ENCODE measurements at places on chromosomes 11 and 22.
A peak's percentile ranks its signal among the peaks of the same experiment; 100 is the strongest.

- no peak for DNase-seq
Measured at GRCh38 chr22:30876915-30877553, 91.5 kb downstream of the MORC2 start.

GRCh38 chr11:132911186-132911585 is 621.1 kb downstream of the OPCML start:
- no peak for DNase-seq

DNA sequence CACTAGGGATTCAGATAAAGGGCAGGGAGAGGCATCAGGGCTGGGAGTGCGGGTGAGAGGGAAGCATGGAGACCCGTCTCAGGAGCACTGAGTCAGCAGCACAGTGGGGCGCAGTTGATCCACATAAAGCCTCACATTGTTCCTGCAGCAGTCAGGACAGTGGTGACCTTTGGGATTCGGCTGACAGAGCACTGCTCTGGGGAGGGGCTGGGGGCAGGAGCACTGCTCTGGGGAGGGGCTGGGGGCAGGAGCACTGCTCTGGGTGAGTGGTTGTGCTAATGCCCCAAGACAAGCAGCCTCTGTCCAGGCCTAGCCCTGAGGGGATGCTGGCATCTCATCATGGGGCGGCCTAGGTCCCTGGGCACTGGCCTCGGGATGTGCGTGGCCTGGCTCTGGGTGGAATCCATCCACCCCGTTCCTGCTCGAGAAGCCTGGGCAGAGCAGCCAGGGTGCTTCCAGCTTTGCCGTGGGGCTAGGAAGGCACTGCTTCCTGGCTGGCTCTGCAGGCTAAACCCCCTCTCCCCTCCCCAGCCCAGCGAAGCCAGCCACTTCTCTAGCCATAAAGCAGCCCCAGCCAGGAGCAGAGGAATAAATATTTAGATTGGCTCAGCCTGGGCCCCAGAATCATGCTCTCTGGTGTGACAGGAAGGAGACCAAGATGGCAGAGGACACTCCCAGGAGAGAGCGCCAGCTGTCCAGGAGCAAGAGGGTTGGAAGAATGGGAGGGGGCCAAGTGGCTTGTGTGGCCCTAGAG is 7.3 kb downstream of the OAF start:
- DNase-seq, result no peak

GRCh38 chr11:65362966-65363365 is 8.4 kb downstream of the TIGD3 start:
- DNase-seq, result no peak

- DNase-seq, result no peak
Measured at GRCh38 chr11:109854731-109855130, 238.5 kb upstream of the ZC3H12C start.

- no peak for DNase-seq
Measured at GRCh38 chr22:29901354-29901753, 18.4 kb downstream of the MTMR3 start.

DNA sequence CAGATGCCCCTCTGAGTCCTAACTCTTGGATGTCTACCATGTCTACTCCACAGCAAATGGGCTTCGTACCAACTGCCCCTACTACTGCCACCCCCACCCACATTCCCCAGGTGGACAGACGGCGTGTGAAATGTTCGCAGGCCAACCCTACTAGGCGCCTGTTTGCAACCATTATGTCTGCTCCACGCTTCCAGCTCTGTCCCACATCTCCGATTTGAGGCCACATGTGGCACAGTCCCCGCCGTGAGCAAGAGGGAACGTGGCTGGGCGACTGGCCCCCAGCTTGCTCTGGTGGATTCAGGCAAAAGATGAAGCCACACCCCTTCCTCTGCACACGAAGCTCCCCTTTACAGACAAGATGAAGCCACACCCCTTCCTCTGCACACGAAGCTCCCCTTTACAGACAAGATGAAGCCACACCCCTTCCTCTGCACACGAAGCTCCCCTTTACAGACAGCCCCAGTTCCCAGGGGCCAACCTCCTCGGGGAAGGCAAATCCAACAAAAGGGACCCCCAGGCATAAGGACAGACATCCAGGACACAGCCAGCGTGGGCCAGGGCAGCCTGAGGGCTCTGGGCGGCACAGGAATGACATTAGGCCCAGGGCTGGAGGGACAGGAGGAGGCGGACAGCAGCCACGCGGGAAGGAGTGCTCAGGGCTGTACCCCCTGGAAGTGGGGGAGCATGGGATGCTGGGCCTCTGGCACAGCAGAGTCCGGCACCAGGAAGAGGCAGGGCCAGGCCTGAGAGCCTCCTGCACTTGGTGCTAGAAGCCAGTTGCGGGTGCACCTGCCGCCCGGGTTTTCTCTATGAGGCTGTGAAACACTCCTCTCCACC is 106.2 kb downstream of the SHANK2 start:
- no peak for DNase-seq

DNA sequence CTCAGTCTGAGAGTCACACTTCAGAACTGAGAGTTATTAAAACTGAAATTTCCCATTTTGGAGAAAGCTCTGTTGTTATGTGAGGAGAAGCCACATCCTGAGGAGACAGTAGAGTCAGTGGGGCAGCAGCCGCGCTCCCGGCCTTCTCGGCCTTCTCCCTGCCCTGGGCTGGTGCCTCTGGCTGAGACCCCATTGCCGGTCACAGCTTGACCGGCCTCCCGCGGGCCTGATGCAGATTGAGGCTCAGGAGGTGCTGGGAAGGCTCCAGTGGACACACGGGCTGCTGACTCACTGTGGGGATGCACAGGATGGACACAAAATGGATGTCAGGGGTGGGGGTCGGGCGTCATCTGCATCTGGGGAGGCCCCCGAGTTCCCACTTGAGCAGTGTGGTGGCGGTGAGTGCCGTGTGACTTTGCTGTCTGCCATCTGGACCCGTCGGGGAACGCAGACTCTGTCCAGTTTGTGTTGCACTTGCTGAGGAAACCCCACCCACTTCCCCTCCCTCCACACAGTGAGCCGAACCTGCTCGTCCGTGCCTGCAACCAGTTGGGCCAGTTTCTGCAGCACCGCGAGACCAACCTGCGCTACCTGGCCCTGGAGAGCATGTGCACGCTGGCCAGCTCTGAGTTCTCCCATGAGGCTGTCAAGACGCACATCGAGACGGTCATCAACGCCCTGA is 50.1 kb downstream of the MUC6 start:
- DNase-seq, result no peak

GRCh38 chr11:132620423-132620822 is 911.9 kb downstream of the OPCML start:
- no peak for DNase-seq

GRCh38 chr11:94557992-94558391 is 9.2 kb upstream of the PIWIL4 start:
- no peak for DNase-seq

DNA sequence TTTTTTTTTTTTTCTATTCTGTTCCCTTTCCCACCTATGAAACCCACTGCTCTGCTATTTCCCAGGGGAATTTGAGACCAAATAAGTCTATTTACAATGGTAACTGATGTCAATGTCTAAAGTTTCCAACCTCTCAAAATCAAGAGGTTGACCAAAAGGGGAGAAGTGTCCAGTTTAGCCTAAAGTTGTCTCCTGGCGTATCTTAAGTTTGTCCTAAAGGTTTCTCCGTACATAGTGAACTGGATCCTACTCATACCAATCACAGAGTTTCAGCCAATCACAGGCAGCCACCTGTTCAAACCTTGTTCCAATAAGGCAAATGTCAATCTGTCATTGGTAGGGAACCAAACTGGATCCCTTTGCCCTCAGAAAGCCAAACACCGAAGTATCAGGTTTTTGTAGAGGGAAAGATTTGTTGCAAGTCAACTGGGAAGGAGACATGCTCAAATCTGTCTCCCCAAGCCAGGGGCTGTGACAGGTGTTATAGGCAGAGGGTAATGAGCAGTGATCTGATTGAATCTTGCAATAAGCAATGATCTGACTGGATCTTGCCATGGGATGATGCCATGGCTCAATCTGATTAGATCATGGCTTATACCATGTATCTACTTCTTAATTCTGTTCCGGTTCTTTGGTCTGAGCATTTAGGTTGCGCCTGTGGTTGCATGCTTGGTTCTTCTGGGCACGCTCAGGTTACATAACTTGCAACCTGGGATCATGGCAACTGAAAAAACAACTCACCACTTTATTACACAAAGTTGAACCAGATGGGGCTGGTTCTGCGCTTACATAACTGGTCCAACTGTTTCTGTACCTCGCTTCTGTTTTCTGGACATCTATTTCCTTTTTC is 1.1 kb upstream of the VPS37C start:
- DNase-seq, result no peak

- DNase-seq, result no peak
Measured at GRCh38 chr11:12901272-12901671, 107.8 kb upstream of the RASSF10 start.

DNA sequence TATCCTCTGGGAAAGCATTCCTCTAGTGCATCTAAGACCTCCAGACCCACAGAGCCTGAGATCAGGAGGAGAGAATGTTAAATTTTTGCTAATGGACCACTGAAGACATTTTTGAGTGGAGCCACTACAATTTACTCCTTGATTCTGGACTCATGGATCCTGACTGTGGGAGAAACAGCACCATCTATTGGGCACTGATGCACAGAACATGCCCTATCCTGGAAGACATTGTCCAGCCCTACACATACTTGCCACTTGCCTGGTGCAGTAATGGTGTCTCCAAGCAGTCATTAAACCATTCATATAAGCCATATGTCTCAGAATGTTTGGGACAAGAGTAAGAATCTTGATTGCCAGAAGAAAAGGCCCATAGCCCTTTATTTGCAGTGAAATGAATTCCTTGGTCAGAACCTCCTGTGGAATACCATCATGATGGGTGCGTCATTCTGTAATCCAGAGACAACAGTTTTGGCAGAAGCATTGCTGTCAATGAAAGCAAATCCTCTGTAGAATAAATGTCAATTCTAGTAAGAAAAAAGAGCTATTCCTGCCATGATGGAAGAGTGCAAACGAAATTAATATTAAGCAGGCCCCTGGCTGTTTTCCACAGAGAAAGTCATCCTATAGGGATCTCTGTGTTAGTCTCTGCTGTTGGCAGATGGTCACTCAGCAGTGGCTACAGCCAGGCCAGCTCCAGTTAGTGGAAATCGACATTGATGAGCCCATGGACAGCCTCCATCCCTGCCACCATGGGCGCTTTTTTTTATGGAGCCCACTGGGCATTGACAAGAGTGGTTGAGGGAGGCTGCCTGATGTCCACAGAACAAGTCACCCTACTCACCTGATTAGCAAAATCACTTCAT is 43.5 kb downstream of the GGTLC2 start:
- DNase-seq, result peak; percentile 20

GRCh38 chr22:43289531-43289963 is 53.6 kb downstream of the SCUBE1 start:
- no peak for DNase-seq

DNA sequence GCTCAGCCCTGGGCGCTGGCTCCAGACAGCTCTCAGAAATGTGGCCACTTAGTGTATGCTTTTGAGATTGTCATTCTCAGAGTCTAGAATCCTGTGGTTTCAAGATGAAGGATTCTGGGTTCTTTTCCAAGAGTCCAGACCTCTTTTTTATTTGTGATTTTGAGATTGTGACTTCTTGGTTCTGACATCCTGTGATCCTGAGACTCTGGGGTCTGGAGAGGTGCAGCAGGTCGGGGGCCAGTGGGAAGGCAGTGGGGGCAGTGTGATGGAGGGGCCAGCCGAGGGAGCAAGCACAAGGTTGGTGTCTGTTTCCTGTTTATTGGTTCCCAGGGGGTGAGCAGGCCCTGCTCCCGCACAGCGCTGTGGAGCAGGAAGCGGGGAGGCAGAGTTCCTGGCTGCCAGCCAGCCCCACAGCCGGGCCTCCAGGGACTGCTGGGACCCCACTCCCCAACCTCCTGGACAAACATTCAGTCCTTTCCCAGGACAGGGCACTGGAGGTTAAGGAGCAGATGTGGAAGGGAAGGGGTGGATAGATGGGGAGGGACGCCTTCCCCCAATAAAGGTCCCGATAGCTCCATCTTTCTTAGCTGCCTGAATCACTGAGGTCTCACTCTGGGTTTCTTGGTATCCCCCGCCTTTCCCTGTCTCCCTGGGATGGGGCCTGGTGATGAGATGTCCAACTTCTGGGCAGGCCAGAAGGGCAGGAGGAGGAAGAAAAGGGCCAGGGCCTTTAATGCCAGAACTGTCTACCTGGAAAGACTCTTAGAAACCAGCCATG is 13.7 kb downstream of the ARHGEF17 start:
- no peak for DNase-seq

- DNase-seq, result peak; percentile 75
Measured at GRCh38 chr22:41237707-41238569, 2.8 kb downstream of the CHADL start.

DNA sequence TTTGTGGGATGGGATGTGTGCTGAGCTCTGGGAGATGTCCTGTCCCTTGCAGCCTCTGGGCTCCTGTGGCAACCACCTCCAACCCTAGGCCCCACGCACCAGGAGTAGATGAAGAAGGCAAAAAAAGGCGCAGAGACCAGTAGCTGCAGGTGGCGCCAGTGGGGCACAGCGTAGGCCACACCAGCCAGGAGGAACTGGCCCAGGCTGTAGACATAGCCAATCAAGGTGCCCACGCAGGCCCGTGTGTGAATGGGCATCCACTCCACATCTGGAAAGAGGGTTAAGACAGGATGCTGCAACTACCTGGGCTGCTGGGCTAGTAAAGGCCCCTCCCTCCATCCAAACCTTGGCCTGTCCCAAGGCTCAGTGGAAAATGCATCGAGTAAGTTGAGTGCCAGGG is 3.0 kb downstream of the SLC22A6 start:
- no peak for DNase-seq

DNA sequence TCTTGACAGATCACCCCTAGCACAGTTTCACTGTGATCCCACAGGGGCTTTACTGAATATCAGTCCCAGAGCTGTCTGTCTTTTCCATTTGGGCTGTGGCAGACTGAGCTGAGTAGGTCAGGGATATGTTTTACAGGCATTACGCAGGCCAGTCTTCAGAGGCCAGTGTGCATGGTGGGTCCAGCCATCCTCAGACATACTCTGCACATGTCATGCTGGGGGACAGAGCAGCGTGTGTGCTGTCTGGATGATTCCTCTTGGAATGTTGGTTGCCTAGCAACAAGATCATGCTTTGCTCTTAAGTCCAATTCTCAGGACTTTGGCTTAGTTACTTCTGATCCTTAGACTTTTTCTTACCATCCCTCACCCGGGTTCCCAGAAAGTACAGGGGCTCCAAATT is 736.5 kb downstream of the DLG2 start:
- no peak for DNase-seq
